ENCODE measurements at places on chromosomes 5 and 9. TPM values are rescaled to one million over a fixed set of nuclear protein-coding genes. Genes with fewer than 3 reads are reported as not detected.

- DNase-seq, result no peak
Measured at GRCh38 chr5:133993185-133993936, 11.4 kb downstream of the VDAC1 start.

- DNase-seq, result no peak
Measured at GRCh38 chr5:172421-172820, 18.9 kb upstream of the LRRC14B start.

DNA sequence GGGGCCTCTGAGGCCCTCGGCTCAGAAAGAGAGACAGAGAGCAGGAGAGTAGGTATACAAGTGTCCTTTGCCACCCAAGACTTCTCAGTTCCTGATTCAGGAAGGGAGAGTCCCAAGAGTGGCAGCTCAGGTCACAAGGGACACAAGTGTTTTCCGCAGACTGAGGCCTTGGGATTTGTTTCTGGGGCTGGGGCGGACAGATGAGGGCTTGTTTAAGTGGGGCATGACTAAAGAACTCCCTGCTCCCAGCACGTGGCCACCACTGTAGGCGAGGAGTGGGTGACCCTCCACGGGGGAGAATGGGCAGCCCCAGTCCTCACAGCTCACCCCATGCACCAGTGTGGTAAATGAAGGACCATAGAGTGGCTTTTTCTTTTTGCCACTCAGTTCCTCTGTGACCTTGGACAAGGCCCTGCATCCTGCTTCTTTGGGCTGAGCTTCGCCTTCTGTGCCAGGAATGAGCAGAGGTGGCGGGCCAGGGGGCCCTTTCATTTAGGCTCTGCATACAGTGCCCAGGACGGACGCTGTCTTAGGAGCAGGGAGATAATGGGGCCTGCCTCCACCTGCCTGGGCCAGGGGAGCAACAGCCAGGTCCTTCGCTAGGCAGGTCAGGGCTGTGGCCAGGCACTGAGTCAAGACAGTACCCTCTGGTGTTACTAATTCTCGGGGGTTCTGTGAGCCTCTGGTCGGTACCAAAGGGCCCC lies 50.8 kb downstream of the AMBP start:
- DNase-seq, result no peak

DNA sequence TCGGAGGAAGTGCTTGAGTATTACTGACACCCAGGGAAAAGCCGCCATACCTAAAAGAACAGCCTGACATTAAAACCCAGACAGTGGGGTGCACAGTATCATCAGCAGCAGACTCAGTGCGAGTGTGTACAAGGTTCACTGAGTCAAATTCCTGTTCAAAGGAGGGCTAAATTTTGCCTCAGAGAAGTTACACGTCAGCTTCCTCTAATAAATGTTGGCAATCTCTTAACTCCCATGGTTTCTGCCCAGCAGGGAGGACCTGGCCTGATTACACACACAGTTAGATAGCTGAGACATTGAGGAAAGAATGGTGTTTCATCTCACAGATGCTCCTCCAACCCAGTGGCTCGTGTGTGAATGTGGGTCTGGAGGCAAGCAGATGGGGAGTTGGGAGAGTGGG lies 38.2 kb downstream of the NIPSNAP3B start:
- no peak for DNase-seq

DNA sequence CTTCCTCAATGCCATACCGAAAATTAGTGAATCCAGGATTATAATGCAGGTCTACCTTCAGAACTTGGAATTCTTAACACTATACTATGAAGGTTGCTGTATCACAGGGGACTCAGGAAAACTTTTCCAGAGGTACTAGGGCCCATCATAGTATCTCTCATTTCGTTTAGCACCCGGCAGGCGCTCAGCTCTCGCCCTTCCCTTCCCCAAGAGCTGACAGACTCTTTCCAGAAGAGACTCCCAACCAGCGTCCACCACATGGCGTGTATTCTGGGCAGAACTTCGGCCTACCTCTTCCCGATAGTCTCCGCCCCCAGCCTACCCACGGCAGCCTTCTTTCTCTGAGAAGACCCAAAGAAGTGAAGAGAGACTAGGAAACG lies 271 bp downstream of the NOL8 start:
- no peak for DNase-seq

DNA sequence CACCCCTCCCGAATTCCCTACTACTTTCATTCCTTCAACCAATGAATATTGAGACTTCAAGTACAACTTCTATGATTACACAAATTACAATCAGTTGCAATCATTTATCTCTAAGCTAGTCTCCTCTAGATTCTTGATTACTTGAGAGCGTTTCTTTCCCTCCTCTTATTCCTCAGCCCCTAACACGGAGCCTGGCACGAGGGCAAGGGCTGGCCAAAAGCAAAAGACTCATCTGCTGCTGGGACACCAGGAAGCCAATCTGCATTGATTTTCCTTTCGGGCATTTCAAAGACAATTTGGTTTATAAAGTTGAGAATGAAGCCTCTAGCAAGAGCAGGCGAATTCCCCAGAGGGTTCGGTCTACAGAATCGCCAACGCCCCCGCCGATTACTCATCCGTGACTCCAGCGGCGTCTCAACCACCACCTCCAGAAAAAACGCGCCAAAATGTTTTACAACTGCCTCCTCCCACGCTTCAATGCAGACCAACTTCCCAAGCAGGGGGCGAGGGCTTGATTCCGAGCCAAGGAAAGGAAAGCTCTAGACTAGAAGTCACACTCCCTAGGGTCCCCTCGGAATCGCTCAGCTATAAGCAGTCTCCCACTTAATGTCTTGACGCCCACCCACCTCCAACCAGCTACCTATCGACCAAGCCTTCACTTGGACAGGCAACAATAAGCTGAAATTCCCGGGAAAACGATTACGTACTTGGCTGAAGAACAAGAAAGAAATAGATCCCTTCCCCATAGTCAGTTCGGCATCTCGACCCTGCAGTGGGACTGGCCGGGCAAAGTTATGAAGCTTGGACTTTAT lies 1.5 kb downstream of the PCSK1 start:
- no peak for DNase-seq

- DNase-seq, result no peak
Measured at GRCh38 chr5:23528677-23529076, 21.3 kb downstream of the PRDM9 start.

DNA sequence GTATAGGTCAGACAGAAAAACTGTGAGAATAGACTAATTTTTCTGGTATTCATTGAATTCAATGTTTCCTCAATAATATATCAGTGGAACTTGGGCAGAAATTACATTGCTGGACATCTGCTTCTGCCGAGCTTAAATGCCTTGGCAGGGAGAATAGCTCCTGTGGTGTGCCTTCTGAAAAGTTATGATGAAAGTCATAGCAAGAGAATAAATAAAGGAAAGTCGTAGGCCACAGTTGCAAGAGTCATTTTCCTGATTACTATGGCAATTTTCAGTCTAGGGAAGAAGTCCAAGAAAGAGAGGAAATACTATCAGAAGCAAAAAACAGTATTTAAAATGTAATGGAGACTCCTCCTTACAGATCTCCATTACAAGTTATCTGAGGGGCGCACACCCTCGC lies 1596.1 kb upstream of the WWC1 start:
- DNase-seq, result no peak

GRCh38 chr9:114434878-114435311 lies 47.1 kb upstream of the AKNA start:
- peak; percentile 41 for DNase-seq

DNA sequence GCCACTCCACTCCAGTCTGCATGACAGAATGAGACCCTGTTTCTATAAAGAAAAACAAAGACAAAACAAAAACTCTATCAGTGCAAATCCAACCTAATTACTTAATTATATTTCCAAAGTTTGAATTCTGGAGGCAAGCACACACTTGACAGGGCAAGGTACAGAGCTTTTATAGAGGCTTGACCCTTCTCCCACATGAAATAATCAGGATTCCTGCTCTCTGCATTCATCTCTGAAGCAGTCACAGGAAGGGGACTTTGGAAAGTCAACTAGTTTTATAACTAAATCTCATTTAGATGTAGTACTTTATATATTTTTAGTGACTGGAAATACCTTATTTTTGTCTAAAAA lies 91.9 kb upstream of the CHD1 start:
- DNase-seq, result no peak

DNA sequence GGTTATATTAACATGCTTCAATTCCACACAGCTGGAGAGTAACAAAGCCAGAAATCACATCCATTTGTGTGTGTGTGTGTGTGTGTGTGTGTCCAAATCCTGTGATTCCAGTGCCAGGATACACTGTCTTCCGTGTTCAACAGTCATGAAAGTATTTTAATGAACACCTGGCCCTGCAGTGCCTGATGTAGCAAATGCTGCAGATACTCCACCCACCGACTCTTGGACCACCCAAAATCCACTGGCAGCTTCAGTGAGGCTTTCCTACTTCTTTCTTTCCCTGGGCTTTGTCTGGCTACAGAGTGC lies 13.1 kb upstream of the INSYN2B start:
- DNase-seq, result no peak

DNA sequence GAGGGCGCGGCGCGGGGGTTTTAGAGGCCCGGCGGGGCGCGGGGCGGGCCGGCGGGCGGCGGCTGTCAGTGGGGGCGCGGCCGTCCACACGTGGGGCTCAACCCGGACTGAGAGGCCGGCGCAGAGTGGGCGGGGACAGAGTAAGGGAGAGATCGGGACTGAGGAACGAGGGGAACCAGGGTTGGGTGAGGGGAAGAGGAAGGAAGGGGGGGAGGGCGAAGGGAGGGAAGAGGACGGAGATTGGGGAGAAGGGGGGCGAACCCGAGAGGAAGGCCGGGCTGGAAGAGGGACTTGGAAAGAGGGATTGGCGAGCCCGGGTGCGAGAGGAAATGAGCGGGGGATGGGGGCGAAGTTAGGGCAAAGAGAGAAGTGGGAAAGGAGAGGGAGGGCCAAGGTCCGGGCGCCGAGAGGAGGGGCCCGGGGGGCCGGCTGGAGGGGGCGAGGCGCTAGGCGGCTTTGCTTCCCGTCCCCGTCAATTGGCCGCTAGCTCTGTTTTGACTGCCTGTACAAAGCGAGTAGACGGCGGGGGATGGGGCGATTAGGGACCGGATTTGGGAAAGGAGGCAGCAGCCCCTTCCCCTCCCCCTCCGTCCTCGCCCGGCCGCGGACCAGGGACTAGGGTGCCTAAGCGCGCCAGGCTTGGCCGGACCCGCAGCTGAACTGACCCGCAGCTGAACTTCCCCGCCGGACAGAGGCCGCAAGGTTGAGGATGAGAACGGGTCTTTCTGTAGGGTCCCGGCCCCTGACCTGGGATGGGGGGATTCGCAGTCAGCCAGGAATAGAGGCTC lies 399 bp upstream of the FBN2 start:
- DNase-seq, result peak; percentile 76

DNA sequence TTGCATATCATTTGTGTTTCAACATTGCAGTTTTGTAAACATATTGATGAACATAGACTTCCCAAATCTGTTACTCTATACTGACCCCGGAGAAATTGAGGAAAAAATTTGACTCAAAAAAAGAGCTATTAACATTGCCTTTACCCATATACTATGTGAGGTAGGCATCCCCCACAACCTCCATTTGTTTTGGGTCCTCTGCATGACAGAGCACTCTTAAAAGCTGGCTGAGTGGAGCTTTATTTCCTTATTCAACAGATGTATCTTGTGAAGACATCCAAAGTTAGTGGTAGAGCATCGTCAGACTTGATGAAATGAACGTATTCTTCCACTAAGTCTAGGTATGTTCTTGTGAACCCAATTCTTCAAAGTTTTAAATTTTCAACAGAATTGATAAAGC lies 310.5 kb downstream of the CDH9 start:
- DNase-seq, result no peak

- DNase-seq, result no peak
Measured at GRCh38 chr5:14486996-14487896, 94.3 kb upstream of the OTULINL start.

GRCh38 chr9:7174884-7175283 lies 417.1 kb downstream of the KDM4C start:
- DNase-seq, result no peak

DNA sequence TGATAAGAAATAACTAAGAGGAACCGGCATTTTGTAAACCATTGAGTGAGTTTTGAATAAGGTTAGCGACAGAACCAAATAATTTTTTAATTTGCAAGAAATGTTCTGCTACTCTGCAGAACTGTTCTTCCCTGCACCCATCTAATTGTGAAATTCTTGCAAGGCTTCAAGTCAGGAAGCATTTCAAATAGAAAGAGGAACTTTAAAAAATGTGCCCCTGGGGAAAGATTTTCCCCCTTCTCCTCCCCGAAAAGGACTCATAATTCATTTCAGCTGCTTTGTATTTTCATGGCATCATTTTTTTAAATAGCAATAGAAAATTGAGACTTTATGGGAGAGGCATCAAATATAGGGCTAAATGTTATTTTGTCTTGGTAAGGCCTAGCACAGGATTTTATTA lies 180.9 kb upstream of the ANKRD55 start:
- no peak for DNase-seq

DNA sequence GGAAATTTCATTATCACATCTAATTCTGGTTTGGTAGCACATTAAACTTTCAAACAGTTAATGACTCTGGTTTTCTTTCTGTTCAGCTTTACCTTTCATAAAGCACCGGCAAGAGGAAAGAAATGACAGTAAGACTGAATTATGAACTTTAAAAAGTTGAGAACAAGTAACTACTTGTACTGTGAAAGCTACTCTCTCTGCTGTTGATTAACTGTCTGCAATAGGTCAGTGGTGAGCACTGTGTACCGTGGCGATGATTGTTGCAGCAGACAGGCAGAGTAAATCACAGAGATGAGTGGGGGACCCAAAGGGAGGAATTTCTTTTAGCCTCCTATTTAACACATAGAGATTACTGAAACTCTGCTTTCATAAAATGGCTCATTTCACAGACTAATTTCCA lies 74.0 kb upstream of the MEF2C start:
- no peak for DNase-seq

DNA sequence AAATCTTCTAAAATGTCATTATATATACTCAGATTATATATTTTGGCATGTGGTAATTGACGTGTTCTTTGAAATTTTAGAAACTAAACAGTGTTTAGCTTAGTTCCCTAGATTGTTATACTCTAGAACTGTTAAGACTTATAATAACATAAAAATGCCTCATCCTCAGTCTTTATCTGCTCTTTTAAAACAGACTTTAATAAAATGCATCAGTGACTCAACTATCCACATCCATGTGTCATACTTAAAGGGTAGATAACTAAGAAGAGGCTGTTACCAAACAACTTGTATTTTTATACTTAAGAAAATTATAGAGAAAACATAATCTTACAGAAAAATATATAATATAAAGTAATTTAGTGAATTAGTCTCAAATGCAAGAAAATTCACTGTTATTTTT lies 15.2 kb downstream of the NFIL3 start:
- no peak for DNase-seq

Gene COL15A1
- 49.4 TPM for polyA plus RNA-seq

Gene NCBP1
- 36.6 TPM for polyA plus RNA-seq

Gene SYNPO
- 52.2 TPM for polyA plus RNA-seq

Gene DEPDC1B
- 23.6 TPM for polyA plus RNA-seq

Gene IL5
- polyA plus RNA-seq, result 5.4 TPM

Gene FAM221B
- polyA plus RNA-seq, result 17.1 TPM

All from testis (tissue), 5 donors.